ENCODE measurements at places on chromosomes 3 and 15.

DNA sequence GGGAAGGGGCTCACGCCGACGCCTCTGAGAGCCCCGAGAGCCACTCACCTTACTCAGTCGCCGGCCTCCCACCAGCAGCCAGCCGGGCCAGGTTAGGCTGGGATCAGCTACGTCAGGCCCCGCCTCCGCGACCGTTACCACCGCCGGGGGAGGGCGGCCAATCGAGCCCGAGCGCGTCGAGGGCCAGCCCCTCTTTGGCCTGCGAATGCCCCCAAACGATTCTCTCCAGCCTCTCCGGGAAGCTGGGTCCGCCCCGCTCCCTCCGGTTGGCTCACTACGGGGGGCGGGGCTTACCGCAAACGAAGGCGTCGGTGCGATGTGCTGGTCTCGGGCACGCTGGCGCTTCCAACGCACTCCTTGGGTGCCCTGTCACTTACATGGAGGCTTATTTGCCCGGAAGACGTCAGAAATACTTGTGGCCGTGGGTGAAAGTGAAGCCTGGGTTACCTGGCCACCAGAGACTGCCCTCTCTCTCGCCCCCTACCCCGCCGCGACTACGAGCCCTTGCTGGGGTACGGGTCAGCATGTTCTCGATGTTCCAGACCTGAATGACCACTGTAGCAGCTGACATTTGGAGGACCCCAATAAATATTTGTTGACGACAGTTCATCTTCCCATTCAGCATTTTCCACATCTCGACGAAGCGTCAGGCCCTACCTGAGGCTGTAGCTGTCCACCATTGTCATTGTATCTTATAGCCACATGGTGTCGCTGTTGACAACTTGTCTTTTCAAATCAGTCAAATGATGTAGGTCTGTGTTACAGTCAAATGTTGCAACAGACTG, at the start of gene CEP70:
CEP70 (minus strand) TSS at position 111 of the 785 bp plus-strand sequence. CDS start 21,333 bp downstream, outside the sequence.
- peak; percentile 88 for DNase-seq

GRCh38 chr15:39427705-39428104, 153.2 kb upstream of the THBS1 start:
- DNase-seq = no peak

DNA sequence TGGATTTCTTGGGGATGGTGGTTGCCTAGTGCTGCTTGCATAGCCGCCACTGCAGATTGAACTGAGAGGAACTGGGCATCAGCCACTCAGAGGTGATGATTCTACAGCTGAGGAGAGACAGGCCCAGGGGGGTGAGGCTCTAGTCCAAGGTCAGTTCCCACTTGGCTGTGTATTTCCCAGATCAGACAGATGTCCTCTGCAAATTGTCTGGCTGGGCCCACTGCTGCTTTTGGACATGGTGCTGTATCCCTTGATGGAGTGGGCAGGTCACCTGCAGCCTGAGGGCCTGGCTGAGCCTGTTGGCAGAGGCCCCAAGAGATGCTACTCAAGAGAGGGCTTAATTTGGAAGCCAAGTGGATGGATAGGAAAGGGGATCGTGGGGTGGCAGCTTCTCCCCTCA, 124.5 kb upstream of the CTDSPL start:
- no peak for DNase-seq

- no peak for DNase-seq
Observed at GRCh38 chr3:42739401-42740158, 33.5 kb downstream of the CCDC13 start.

- no peak for DNase-seq
Observed at GRCh38 chr3:152176241-152176640, 92.5 kb upstream of the MBNL1 start.

DNA sequence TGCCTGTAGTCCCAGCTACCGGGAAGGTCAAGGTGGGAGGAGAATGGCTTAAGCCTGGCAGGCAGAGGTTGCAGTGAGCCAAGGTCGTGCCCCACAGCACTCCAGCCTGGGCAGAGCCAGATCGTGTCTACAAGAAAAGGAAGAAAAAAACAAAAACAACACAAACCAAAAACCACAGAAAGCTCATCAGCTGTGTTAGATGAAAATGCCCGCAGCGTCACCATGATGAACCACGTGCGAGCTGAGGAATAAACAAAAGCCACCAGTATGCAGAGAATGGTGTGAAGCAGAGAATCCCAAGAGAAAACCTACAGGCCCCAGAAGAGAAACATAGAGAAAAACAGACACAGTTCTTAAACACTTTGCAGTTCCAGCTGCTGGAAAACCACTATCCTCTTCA, 19.7 kb upstream of the TM4SF19 start:
- no peak for DNase-seq

DNA sequence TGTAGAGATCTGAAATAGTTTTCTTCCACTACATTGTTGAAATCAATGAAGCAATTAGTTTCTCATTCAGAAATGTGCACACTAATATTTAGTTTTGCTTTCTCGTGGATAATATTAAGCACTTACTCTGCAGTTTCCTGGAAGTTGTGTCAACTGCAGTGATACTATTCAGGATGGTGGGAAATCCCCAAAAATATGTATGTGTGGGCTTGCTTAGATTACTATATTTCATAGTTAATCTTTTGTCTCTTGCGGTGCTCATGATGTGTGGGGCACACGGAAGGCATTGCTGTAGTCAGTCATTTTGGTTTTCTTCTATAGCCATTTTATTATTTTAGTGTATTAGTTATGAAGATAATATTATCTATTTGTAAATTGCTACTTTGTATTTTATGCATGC, 19.7 kb downstream of the RAB11A start:
- DNase-seq = no peak

DNA sequence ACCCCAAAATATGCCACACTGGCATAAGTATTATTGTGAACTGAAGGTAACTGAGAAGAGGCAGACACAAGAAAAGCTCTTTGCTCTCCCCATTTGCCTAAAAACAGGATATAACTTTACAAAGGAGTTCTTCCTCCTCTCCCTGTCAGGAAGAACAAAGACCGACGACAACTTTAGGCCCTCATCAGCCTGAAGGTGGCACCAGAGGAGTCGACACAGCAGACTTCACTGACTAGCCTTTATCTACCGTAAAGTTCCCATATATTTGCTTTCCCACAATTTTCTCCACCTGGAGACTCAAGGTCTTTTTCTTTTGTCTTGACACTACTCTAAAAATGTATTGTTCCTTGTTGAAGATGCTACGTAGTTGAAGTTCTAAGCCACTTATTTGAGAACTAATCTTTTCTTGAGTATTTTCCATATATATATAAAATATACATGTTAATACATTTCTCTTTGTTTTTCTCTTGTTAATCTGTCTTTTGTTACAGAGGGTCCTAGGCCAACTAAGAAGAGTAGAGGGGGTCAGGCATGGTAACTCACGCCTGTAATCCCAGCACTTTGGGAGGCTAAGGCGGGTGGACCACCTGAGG, 16.2 kb upstream of the XIRP1 start:
- DNase-seq = peak; percentile 48

DNA sequence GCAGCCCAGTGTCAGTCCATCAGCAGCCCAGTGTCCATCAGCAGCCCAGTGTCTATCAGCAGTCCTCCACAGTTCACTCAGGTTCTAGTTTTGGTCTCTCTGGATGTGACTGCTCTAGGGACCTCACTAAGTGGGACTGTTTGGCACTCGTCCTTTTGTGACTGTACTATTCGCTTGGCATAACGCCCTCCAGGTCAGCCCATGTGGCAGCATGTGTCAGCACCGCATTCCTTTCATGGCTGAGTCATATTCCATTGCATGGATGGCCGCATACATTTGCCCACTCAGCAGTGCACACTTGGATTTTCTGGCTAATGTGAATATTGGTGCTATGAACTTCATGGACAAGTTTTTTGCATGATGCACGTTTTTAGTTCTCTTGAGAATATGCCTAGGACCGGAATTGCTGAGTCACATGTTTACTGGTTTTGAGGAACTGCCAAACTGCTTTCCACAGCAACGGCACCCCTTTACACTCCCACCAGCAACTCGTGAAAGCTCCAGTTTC, 16.4 kb downstream of the CHST13 start:
- DNase-seq = no peak

DNA sequence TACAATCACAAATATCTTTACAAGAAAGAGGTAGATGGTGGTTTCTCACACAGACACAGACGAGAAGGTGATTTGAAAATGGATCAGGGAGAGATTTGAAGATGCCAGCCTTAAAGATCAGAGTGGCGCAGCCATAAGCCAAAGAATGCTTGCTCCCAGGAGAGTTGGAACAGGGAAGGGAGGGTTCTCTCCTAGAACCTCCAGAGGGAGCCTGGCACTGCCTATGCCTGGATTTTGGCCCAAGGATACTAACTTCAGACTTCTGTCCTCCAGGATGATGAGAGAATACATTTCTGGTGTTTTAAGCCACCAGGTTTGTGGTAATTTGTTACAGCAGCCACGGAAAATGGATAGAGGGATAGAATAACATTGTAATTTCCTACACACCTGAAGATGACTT, 279.1 kb downstream of the FAM43A start:
- DNase-seq = no peak

- DNase-seq = no peak
Observed at GRCh38 chr3:107578091-107578490, 55.3 kb downstream of the BBX start.

DNA sequence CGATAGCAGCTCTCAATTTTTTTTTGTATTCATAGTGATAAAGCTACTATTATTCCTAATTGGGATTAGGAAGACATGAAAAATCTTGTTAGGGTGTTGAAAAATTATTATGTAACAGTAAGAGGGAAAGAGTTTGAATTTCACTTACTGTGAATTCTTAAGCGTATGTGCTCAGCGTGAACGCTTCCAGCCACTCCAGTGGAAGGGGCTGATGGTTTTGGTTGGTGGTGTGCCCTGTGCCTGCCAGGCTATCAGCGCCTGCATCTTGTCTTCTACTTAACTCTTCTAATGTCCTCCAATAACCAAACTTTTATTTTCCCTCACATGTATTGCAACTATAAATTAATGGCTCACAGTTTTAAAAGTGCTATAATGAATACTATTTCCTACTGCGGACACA, 22.5 kb downstream of the CDIN1 start:
- no peak for DNase-seq

DNA sequence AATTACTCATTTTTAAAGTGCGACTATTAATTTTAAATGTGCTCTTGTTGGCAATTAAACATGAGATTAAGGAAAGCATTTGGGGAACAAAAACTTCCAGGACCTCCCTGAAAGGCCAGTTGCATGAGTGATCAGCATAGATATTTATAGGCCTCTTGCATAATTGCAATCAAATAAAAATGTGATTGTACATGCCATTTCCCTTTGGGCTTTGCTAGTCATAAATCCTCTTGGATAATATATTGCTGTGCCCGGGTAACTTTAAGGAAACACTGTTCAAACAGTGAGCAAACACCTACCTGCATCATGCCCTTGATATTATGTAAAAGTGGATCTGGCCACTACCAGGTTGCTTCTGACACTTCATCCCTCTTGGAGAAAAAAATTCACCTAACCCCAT, 239.1 kb downstream of the MCTP2 start:
- no peak for DNase-seq

- DNase-seq = peak; percentile 55
Observed at GRCh38 chr3:196192036-196192523, 19.1 kb downstream of the ZDHHC19 start.

- no peak for DNase-seq
Observed at GRCh38 chr15:99508311-99508645, 57.5 kb upstream of the MEF2A start.

DNA sequence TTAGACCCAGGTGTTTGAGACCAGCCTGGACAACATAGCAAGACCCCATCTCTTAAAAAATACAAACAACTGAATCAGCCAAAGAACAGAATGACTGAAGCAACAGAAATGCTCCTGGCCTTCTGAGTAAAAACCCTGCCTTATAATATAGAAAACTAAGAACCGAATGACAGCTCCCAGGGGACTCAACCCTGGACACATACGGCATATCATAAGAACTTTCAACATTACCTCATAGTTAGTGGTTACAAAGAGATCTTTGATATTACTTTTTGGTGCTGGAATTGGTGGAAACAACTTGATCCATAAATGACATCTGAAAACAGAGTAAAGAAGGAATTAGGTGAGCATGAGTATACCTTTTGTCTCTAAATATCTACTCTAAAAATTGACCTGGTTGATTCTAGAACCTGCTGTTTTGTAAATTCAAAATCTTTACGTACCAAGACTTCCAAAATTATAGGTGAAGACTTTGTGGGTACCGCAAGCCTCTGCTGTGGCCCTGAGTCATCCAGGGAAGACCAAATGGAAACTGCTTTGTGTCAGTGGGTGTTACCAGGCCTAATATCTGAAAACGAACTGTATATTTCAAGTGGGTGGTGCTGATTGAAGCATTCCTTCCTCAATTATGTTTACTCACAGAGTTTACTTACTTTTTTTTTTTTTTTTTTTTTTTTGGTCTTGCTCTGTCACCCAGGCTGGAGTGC, 35.5 kb downstream of the IL5RA start:
- DNase-seq = no peak

DNA sequence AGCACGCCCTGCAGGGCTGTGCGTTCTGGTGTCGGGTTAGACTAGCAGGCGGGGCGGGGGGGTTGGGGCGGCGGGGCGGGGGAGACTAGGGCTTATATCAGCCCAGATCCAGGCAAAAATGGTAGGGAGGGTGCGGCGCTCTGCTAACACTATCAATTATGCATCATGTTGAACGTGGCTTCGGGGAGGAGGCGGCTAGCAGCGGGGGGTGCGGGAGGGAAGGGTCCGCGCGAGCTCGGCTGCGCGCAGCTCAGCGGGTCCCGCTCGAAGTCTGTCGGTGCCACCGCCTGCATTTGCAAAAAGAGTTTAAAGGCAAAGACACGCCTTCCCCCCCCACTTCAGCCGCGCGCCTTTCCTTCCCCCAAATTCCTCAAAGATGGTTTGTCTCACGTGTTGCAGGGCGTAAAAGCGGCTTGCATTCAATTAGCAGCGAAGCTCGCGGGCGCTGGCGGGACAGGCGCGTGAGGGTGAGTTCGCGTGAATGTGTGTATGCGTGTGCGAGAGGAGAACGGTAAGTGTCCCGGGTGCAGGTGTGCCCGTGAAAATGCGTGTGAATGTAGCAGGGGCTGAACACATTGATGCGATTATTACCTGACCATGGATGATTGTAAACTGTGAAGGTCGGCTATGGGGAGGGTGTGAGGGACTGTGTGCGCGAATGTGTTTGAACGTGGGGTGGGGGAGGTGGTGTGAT, at the start of gene ISLR2:
ISLR2 (plus strand) TSS at position 432 of the 694 bp plus-strand sequence. CDS start 2,169 bp downstream, outside the sequence.
- DNase-seq = no peak
